ENCODE measurements at places on chromosomes 5 and 9. TPM values are rescaled to one million over a fixed set of nuclear protein-coding genes. Genes with fewer than 3 reads are reported as not detected.

Gene TMEFF1
- total RNA-seq = 45.8 TPM

Gene NR5A1
- total RNA-seq = 1.2 TPM

Gene TAF1L
- total RNA-seq = not detected

Gene LRRC8A
- total RNA-seq = 54.3 TPM

Gene MCTP1
- total RNA-seq = 2.2 TPM

Gene GFPT2
- 10.1 TPM for total RNA-seq

Gene TLX3
- total RNA-seq = 0.23 TPM

GRCh38 chr9:14992081-14992480 is 81.9 kb upstream of the FREM1 start:
- no peak overlapping the region for H3K27ac ChIP-seq
- H3K4me3 ChIP-seq = peak overlapping the region; percentile 91
- H3K36me3 ChIP-seq = peaks cover 6% of the 10 kb centered on the region
- peaks cover 20% of the 10 kb centered on the region for H3K4me1 ChIP-seq

GRCh38 chr5:138632900-138633489 is 57.8 kb upstream of the HSPA9 start:
- H3K4me1 ChIP-seq = peaks cover 20% of the 10 kb centered on the region
- peak; percentile 72 for DNase-seq
- peak overlapping the region; percentile 39 for H3K27ac ChIP-seq
- no peaks in the 10 kb centered on the region for H3K36me3 ChIP-seq
- H3K27me3 ChIP-seq = peaks cover 4% of the 10 kb centered on the region
- H3K4me3 ChIP-seq = no peak overlapping the region

DNA sequence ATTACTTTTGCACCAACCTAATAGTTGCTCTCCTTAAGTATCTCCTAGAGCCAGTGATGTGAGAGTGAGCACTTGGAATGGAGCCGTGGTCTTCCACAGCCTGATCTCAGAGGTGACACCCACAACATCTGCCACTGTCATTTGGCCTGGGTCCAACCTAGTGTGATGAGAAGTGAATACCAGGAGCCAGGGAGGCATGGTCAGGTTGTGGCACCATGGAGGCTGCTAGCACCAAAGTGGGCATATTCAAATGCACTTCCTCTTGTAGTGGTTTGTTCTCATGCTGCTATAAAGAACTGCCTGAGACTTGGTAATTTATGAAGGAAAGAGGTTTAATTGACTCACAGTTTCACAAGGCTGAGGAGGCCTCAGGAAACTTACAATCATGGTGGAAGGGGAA is 22.6 kb upstream of the CEP72 start:
- H3K27me3 ChIP-seq = peaks cover 2% of the 10 kb centered on the region
- no peaks in the 10 kb centered on the region for H3K4me1 ChIP-seq
- peaks cover 3% of the 10 kb centered on the region for H3K36me3 ChIP-seq

GRCh38 chr5:17304282-17304681 is 86.9 kb downstream of the BASP1 start:
- H3K27me3 ChIP-seq = no peaks in the 10 kb centered on the region
- no peak overlapping the region for H3K4me3 ChIP-seq
- no peaks in the 10 kb centered on the region for H3K4me1 ChIP-seq
- no peak overlapping the region for H3K27ac ChIP-seq
- no peaks in the 10 kb centered on the region for H3K36me3 ChIP-seq
- no peak for DNase-seq

DNA sequence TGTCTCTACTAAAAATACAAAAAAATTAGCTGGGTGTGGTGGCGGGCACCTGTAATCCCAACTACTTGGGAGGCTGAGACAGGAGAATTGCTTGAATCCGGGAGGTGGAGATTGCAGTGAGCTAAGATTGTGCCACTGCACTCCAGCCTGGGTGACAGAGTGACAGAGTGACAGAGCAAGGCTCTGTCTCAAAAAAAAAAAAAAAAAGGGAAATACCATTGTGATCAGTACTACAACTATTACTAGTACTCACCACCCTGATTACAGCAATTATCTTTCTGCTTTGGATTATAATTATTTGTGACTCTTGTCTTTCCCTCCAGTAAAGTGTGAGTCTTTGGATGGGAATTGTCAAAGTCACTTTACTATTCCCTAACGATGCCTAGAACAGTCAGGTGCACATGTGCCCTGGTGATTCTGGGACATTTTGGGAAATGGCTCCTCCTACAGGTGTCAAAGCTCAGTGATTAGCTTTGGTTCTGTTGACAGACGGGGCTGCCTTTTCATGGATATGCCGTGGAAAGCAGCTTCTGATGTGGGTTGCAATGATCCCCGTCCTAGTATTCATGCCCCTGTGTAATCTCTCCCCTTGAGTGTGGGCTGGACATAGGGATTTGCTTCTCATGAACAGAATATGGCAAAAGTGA is 31.8 kb upstream of the FRRS1L start:
- DNase-seq = no peak
- no peaks in the 10 kb centered on the region for H3K36me3 ChIP-seq
- H3K27ac ChIP-seq = no peak overlapping the region
- H3K4me3 ChIP-seq = no peak overlapping the region
- no peaks in the 10 kb centered on the region for H3K4me1 ChIP-seq

DNA sequence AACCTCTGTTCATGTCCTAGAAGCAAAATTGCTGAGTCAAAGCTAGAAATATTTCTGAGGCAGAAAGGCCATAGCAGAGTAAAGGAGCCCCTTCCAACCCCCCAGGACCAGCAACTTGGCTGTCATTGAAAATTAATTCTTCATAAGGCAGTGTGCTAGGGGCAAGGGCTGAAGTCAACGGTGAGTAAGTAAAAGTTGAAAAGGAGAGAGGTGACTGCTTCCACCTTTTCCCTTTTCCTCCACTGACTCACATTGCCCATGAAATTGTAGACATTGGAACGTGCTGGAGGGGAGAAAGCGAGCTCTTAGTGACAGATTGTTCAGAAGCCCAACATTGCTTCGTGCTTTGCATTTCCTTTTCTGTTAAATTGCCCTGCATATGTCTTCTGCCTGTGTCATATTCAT is 19.1 kb downstream of the GLRA1 start:
- H3K36me3 ChIP-seq = no peaks in the 10 kb centered on the region
- H3K4me3 ChIP-seq = no peak overlapping the region
- peaks cover 6% of the 10 kb centered on the region for H3K4me1 ChIP-seq
- H3K27me3 ChIP-seq = no peaks in the 10 kb centered on the region

DNA sequence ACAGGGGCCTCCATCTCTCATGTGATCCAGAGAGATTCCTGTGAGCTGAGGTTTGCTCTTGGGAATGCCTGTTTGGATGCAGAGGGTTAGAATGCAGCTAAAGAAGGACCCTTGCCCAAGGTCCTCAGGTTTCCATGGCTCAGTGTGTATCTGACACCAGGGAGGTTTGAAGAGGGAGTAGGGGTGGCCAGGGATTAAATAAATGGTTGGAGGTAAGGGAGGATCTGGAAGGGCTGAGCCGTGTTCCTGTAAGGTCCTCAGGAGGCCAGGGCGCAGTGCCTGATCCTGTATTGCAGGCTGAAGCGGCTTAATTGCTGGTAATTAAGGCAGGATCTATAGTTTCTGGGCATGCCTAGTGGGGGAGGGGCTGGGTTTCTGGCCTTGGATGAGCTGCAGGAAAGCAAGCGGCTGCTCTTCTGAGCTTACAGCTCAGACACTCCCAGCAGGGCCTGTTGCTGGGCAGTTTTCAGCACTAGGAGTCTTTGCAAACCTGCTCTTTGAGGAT is 41.5 kb upstream of the MAP1B start:
- no peak overlapping the region for H3K27ac ChIP-seq
- H3K36me3 ChIP-seq = no peaks in the 10 kb centered on the region
- no peak overlapping the region for H3K4me3 ChIP-seq
- peak; percentile 4 for DNase-seq
- peaks cover 2% of the 10 kb centered on the region for H3K27me3 ChIP-seq
- H3K4me1 ChIP-seq = peaks cover 4% of the 10 kb centered on the region

- peaks cover 4% of the 10 kb centered on the region for H3K36me3 ChIP-seq
- H3K4me3 ChIP-seq = no peak overlapping the region
- H3K27ac ChIP-seq = peak overlapping the region; percentile 97
Observed at GRCh38 chr5:142491270-142491669, 166.4 kb upstream of the SPRY4 start.

GRCh38 chr5:74105126-74105780 is 479.3 kb downstream of the ARHGEF28 start:
- no peak overlapping the region for H3K4me3 ChIP-seq
- no peak for DNase-seq
- H3K36me3 ChIP-seq = no peaks in the 10 kb centered on the region
- H3K4me1 ChIP-seq = peaks cover 20% of the 10 kb centered on the region
- no peak overlapping the region for H3K27ac ChIP-seq

- peaks cover 8% of the 10 kb centered on the region for H3K36me3 ChIP-seq
- DNase-seq = no peak
- no peak overlapping the region for H3K4me3 ChIP-seq
- H3K27ac ChIP-seq = no peak overlapping the region
Observed at GRCh38 chr5:132999246-132999645, 27.1 kb downstream of the ZCCHC10 start.

DNA sequence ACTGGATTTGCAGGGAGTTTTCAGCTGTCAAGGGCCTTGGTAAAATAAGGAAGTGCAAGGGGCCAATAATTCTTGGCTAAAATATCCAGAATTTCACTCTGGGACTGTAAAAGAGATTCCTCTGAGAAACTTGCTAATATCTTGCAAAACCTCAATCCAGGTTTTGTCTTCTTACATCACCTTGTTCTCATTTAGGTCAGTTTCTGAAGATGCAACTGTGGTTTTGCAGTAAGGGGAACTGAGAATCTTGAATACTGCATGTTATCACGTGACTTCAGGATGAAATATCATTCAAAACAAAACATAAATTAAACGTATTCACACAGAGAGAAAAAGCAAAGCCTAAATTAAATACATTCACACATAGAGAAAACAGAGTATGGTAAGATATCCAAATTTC is 35.0 kb upstream of the RIC1 start:
- peaks cover 2% of the 10 kb centered on the region for H3K27me3 ChIP-seq
- no peak overlapping the region for H3K4me3 ChIP-seq
- no peaks in the 10 kb centered on the region for H3K36me3 ChIP-seq
- H3K27ac ChIP-seq = no peak overlapping the region
- H3K4me1 ChIP-seq = peaks cover 24% of the 10 kb centered on the region

DNA sequence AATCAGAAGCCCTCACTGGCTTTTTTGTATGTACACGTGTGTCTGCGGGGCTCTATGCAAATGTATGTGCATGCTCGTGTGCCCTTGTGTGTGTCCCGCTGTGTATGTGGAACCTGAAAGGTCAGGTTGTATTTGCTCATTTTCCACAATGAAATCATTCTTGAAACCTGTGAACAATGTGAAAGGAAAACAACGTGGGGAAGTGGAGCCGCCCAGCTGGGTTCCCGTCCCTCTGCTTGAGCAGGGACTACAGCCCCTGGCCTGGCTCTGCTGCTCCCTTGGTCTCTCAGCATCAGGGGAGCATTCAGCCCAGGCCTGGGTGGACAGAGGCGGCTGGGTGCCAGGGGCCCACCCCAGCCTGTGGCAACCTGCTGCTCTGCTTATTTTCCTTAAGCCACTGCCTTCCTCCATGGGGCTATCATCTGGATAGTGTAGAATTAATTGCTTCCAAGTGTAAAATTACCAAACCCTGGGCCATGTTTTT is 3.0 kb downstream of the ECSCR start:
- H3K27me3 ChIP-seq = peaks cover 11% of the 10 kb centered on the region
- H3K4me1 ChIP-seq = peaks cover 51% of the 10 kb centered on the region
- H3K4me3 ChIP-seq = peak overlapping the region; percentile 75
- DNase-seq = no peak

- no peak overlapping the region for H3K4me3 ChIP-seq
- H3K27ac ChIP-seq = no peak overlapping the region
- H3K4me1 ChIP-seq = peaks cover 7% of the 10 kb centered on the region
- peaks cover 6% of the 10 kb centered on the region for H3K27me3 ChIP-seq
Observed at GRCh38 chr5:78726571-78726970, 78.0 kb upstream of the LHFPL2 start.

- no peak overlapping the region for H3K27ac ChIP-seq
- H3K27me3 ChIP-seq = no peaks in the 10 kb centered on the region
- DNase-seq = no peak
- H3K4me3 ChIP-seq = no peak overlapping the region
- H3K4me1 ChIP-seq = no peaks in the 10 kb centered on the region
Observed at GRCh38 chr5:166324372-166324771, 1967.1 kb upstream of the WWC1 start.

DNA sequence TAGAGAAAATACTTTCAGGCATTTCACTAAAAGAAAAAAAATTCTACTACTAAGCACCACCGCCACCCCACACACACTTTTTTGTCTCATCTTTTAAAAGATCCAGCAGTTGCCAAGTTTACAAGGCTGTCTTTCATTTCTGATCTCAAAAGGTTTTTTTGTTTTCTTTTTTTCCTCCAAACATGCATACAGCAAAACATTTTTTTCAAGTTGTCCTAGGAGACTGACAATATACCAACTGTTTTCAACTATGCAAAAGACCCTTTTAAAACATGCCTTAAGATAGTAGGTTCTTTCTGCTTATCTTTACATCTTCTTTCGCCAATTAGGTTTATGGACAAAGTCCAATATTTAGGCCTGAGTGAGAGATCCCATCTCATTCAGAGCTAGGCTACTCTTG is 65.2 kb downstream of the HMHB1 start:
- H3K4me3 ChIP-seq = no peak overlapping the region
- no peak overlapping the region for H3K27ac ChIP-seq
- H3K27me3 ChIP-seq = no peaks in the 10 kb centered on the region

DNA sequence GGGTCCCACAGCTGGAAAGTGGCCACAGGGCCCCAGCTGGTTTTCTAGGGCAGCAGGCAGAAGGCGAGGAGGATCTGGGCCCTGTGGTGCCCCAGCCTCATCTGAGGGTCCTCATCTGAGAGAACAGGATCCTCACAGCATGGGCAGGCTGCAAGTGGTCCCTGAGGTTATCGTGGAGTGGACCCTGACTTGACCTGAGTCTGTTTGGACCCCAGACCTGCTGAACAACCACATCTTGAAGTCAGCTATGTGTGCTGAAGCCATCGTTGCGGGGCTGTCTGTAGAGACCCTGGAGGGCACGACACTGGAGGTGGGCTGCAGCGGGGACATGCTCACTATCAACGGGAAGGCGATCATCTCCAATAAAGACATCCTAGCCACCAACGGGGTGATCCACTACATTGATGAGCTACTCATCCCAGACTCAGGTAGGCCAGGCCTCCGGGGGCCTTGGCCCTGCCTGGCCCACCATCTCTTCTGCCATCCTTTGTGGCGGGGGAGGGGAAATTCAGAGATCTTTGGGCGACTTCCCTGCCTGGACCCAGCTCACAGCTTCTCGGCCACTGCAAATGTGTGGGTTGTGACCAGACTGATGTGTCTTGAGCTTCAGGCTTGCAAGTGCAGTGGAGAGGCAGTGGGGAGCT is 24.0 kb downstream of the TGFBI start:
- H3K4me3 ChIP-seq = no peak overlapping the region
- DNase-seq = no peak
- H3K27ac ChIP-seq = no peak overlapping the region
- peaks cover 19% of the 10 kb centered on the region for H3K4me1 ChIP-seq
- peaks cover 13% of the 10 kb centered on the region for H3K36me3 ChIP-seq
